ENCODE measurements at places on chromosomes 12 and 14.
A peak's percentile ranks its signal among the peaks of the same experiment; 100 is the strongest.

DNA sequence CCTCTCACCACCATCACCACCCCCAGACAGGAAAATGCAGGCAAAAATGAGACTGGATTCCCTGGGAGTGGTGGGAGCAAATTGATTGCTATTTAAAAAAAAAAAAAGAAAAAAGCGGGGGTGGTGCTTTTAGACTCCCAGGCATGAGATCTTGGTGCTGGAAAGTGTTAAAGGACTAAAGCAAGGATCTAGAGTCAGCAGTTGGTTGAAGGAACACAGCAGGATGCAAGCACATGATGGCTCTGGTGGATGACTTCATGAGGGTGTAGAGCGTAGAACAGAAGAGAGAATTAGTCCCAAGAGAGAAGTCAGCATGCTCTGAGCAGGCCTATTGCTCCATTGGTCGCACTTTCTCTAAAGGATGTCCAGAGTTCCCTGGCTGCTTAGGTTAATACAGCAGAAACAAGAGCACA, 183.8 kb upstream of the HMGA2 start:
- DNase-seq, result no peak

- no peak for DNase-seq
These were observed 13.4 kb upstream of the CLEC12A start for GRCh38 chr12:9957834-9958233.

GRCh38 chr14:35965400-35965799, 139.3 kb downstream of the BRMS1L start:
- no peak for DNase-seq

DNA sequence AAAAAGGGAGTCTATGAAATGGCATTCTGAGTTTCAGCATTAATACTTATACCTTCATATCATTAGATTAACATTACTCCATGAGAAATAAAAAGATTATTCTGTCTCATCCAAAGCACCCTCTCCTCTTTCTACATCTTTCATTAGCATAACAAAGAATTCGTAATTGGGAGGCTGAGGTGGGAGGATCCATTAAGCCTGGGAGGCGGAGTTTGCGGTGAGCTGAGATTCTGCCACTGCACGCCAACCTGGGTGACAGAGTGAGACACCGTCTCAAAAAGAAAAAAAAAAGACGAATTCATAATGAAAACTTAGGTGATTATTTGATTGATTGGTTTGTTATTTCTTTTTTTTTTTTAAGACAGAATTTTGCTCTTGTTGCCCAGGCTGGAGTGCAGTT, 1.8 kb upstream of the CDK17 start:
- DNase-seq, result no peak

GRCh38 chr14:70489579-70490200, 37.7 kb downstream of the ADAM21 start:
- no peak for DNase-seq

DNA sequence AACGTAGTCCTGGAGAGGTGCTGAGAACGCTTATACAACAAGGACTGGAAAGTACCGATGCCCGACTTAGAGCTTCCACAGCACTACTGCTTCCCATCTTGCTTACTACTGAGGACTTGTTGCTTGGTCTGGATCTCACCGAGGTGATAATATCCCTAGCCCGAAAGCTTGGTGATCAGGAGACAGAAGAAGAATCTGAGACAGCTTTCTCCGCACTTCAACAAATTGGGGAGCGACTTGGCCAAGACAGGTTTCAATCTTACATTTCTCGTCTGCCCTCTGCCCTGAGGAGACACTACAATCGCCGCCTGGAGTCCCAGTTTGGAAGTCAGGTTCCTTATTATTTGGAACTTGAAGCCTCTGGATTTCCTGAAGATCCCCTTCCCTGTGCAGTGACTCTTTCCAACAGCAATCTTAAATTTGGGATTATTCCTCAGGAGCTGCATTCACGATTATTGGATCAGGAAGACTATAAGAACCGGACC, 1.1 kb downstream of the TOGARAM1 start:
- DNase-seq, result no peak

DNA sequence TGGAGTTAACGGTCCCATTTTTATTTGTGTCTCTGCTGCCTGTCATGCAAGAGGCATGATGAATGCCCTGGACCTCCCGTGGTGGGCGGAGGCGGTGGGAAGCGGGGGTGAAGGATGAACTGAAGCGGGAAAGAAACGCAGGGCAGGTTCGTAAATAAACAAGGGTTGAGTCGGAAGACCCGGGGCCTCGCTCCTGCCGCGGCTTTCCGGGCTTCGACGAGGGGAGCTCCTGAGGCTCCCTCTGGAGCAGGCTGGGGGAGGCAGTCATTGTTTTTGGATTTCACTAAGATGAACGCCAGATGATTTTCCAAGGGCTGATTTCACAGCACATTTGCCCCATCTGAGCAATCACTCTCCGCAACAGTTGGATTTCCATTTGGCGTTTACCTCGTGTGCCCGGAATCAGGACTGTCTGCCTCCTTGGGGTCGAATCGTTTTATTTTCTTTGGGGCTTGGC, 130.2 kb downstream of the SLC38A6 start:
- DNase-seq, result no peak

DNA sequence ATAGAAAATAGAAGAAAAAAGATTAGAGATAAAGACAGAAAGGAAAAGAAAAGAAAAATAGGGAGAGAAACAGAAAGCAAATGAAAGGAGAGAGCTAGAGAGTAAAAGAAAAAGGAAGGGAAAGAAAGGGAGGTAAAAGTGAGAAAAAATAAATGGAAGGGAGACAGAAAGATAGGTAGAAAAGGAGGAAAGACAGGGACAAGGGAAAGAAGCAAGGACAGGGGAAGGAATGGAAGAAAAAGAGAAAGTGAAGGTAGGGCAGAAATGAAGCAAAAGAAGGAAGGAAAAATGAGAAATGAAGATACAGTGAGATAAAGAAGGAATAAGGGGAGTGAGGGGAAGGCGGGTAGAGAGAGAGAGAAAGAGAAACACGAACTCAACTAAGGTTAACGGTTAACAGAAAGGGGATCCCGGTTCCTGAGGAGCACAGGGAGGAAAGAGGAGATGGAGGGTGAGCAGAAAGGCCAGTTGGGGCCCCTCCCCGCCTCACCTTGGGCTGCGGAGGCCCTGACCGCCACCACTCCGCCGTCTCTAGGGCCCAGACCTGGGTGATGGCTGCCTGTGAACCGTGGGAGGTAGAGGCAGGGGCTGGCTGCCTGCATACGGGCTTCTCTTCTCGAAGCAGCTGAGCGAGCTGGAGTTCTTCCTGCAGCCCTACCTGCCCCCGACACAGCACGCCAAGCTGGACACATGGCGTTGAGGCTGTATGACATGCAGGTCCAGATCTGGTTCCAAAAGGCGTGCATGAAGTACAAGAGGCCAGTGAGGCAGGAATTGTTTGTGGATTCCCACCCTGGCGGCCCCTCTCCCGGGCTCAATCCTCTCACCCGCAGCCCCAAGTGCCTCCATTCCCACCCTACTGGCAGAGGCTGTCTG, 59.5 kb downstream of the SMUG1 start:
- no peak for DNase-seq

GRCh38 chr12:79191391-79191790, 326.8 kb downstream of the SYT1 start:
- DNase-seq, result no peak

DNA sequence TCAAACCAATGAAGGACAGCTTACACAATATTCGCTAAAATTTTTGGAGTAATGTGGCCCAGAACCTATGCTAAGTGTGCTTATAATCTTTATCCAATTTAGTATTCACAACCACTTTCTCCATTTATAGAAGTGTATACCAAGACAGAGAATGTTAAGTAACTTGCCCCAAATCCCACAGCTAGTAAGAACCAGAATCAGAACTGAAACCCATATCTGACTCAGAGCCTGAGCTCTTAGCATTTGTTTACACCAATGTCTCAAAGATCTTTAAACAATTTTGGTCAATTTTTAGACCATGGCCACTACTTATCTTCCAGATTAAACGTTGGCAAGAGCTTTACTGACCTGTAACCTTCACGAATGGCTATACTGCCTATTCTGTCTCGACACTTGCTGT, 53.0 kb downstream of the PAPLN start:
- no peak for DNase-seq

- DNase-seq, result peak; percentile 52
These were observed 107.7 kb upstream of the CAND1 start for GRCh38 chr12:67161322-67161918.

GRCh38 chr14:34368115-34368970, 93.7 kb downstream of the SPTSSA start:
- DNase-seq, result peak; percentile 33

DNA sequence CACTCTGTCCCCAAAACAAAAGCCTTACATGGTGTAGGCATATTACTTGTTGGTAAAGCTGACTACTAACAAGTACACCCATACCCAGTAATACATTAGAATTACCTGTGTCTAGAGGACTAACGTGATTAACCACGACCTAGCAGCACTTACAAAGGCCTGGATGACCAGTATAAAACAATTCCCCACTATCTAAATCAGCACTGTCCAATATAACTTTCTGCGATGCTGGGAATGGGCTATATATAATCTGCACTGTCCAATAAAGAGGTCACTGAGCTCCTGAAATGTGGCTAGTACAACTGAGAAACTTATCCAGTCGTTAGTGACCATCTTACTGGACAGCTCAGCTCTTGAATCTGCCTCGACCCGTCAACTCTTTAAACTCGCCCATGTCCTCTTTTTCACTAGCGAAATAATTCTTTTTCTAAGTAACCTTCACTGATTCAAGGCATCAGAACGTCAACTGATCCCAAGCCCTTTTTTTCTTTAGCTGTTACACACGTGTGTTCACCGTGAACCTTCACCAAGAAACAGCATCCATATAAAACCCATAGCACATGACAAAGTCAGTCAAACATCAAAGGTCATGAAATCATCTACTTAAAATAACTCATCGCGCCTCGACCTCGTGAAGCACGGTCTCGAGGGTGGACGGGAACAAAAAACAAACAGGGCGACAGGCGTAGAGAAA, 905 bp upstream of the CIPC start:
- peak; percentile 34 for DNase-seq

GRCh38 chr14:71114565-71114964, 207.3 kb downstream of the PCNX1 start:
- no peak for DNase-seq

DNA sequence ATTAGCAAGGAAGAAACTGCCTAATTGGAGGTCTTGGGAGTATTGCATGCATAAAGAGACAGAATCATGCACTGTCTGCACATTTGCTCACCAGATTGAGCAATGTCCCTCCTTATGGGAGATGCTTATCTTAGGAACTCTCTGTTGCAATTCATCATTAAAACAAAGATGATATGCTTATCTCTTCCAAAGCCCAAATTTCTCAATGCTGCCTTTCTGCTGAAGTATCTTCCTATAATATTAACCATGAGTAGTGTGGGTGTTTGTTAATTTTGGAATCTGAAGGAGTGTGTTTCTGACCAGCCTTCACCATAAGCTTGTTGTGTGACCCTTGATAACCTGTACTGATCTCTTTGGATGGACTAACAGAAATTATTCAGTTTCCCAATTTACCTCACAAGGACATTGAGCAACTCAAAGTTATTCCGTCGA, 1257.6 kb upstream of the FLRT2 start:
- no peak for DNase-seq

DNA sequence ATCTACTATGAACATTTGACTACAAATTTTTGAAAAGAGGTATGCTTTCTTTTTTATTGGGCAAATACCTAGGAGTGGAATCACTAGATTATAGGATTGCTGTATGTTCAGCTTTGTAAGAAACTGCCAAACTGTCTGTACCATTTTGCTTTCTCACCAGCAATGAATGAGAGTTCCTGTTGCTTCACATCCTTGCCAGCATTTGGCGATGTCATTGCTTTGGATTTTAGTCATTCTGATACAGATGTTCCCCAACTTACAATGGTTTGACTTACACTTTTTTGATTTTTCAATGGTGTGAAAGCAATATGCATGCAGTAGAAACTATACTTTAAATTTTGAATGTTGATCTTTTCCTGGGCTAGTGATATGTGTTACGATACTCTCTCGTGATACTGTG, 328.7 kb downstream of the RAD51B start:
- peak; percentile 74 for DNase-seq

DNA sequence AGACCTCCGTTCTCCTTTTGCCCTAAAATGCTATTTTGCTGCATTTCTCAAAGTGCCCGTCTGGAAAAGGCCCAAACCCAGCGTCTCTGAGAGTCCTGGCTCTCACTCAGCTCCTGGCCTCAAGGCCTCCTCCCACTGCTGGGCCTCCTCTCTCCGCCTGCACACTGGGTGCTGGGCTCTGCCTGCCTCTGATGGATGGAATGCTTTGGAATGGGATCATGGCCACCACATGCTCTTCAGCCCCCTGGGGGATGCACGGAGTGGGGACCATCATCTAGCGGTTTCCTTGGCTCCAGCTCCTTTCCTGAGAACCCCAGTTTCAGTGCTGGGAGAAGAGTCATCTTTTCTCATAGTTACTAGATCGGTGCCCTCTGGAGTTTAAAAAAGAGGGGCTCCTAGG, 65.2 kb downstream of the KDM2B start:
- DNase-seq, result no peak

GRCh38 chr12:117328556-117329100, 32.8 kb downstream of the NOS1 start:
- DNase-seq, result peak; percentile 44

- no peak for DNase-seq
These were observed 67.6 kb downstream of the PIWIL1 start for GRCh38 chr12:130405332-130405731.

- DNase-seq, result no peak
These were observed 55.3 kb upstream of the AMN start for GRCh38 chr14:102866982-102867761.

DNA sequence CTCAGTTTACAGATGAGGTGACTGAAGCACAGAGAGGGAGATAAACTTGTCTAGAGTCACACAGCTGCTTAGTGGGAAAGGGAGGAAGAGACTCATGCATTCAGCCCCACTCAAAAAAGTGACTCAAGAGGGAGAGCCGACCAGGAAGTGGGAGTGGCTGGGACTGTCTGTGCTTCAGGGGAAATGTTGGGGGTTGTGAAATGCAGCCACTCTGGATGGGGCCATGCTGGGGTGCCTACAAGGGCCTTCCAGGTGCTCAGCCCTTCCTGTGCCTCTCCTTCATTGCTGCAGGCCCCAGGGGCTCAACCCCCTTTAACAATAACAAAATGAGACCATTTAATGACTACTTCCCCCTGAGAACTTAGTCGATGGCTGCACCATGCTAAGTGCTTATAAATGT, 41.8 kb downstream of the CACNA1C start:
- DNase-seq, result no peak

DNA sequence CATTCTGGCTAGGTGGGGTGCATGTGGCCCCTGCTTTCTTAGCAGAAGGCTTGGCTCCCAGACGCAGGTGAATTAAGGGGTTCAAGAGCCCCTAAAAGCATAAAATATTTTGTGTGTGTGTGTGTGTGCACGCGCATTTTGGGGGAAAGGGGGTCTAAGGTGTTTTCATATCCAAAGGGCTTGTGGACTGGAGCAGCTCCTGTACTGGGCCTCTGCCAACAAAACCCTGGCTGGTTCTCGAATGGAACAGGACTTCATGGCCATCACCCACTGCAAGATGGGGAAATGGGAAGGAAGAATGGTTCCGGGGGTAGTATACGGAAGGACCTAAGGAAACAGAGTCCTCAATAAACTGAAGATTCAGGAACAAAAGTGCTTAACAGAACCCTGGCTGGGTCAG, 3.9 kb upstream of the ATN1 start:
- no peak for DNase-seq

All from epithelial cell of esophagus (primary cell).